ENCODE measurements at places on chromosomes 12 and 14.

DNA sequence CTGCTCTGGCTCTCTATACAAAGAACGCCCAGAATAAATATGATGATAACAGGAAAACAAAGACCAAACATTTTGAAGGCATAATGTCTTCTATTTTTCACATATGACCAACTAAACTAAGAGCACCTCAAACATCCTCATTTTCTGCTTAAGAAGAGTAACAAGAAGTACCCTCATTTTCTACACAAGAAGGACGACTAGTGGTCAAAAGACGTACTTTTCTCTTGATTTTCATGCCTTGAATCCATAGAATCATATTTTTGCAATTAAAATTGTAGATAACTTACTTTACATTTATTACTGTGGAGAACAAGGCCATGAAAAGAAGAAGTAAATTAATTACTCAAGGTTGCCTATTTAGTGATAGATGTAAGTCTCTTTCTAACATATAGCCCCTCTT is 358.6 kb downstream of the DUSP6 start:
- DNase-seq = peak; percentile 38

- DNase-seq = no peak
Measured at GRCh38 chr12:68805592-68806120, 2.3 kb upstream of the MDM2 start.

GRCh38 chr12:47164724-47165439 is 85.1 kb upstream of the AMIGO2 start:
- peak; percentile 24 for DNase-seq

DNA sequence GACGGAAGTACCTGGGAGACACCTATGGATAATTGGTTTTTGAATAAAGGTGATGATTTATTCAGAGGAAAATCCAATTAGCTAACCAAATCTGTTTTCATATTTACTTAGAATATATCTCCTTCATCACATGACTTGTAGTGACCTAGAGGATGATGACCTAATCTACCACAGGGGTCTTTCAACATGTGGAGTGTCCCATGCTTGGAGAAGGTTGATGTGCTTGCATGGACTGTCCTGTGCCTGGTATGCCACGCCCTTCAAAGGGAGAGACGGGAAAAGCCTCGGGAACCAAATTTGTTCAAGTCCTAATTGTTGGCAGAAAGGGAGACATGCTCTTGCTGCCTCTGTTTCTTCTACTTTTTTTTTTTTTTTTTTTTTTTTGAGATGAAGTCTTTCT is 11.8 kb upstream of the PAPLN start:
- DNase-seq = no peak

GRCh38 chr14:25003537-25003936 is 46.4 kb downstream of the STXBP6 start:
- no peak for DNase-seq

GRCh38 chr14:35355981-35356841 is 48.3 kb downstream of the NFKBIA start:
- no peak for DNase-seq

DNA sequence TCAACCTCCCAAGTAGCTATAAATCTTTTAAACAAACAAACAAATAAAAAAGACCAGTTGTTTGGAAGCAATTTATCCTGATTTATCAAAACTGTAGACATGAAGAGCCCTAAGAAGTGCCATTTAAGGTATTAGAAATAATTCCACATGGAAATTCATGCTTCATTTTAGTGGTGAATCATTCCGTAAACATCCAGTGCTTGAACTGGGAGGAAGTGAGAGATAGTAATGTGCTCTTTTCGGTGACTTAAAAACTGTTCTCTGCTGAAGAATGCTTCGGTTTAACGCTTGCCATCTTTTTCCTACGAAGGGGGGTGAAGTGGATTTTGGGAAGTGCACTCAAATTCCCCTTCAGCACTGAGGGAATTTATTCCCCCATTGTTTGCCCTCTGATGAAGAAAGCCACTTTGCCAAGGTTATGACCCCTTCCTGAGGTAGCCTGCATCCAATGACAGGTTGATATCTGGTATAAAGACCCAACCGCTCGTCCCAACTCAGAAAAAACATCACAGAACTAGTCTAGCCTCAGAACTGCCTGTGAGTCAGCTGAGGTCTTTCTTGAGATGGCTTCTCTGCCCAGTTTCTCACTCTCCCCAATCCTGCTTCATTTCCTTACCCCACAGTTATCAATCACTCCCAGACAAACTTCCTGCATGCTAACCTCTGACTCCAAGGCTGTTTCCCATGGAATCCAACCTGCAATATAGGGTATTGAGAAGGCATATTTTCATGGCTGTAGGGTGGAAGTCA is 244.1 kb downstream of the AEBP2 start:
- DNase-seq = no peak

- DNase-seq = no peak
Measured at GRCh38 chr12:10165421-10165820, 6.5 kb downstream of the OLR1 start.

DNA sequence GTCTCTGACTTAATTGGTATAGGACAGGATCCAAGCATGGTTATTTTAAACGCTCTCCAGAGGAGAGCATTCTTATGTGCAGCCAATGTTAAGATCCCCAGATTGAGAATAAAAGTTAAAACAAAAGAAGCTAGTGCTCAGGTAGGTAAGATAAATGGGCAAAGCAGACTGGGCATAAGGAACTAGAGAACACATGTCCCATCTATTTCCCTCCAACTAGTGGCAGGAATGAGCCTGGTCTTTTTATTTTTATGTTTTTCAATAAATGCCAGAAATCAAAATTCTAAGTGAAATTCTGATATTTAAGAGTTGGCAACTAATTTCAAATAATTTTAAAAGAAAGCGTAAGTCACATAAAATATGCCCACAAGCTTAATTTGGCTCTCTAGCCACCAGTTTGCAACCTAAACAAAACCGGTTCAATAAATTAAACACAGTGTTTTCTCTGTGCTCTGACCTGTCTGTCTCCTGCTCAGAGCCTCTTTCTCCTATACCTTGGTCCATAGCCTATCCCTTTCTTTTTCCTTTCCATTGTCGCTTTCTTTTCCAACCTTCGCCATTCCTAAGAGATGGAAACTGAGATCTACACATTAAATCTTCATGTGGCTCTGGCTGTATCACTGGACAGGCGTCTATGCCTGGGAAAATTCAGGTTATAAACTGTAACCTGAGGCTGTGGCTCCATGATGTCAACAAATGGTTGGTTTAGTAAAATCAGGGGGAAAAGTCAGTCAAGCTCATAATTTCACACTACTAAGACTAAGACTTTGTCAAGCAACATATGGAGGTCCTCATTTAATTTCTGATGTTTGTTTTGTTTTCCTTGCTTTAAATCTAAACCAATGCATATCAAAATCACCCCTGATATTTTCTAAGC is 5.5 kb downstream of the SLC38A1 start:
- DNase-seq = no peak

- DNase-seq = peak; percentile 59
Measured at GRCh38 chr14:58752771-58753201, 115.0 kb downstream of the DACT1 start.

- peak; percentile 95 for DNase-seq
Measured at GRCh38 chr12:124939421-124940142, 25.1 kb upstream of the UBC start.

DNA sequence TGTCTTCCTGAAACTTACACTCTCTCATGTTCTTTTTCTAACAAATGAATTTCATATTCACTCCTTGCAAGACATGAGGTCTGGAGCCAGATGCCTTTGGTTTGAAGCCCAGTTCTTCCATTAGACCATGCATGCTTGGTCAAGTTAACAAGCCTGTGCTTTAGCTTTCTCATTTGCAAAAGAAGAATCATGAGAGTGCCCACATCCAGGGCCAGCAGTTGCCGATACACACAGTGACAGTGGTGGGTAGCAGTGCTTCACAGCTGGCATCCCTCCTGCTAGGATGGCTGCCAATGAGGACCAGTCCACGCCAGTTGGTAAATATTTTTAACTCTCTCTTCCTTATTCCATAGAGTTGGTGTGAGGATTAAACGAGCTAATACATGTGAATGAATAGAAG is 163.1 kb downstream of the PHLDA1 start:
- no peak for DNase-seq

DNA sequence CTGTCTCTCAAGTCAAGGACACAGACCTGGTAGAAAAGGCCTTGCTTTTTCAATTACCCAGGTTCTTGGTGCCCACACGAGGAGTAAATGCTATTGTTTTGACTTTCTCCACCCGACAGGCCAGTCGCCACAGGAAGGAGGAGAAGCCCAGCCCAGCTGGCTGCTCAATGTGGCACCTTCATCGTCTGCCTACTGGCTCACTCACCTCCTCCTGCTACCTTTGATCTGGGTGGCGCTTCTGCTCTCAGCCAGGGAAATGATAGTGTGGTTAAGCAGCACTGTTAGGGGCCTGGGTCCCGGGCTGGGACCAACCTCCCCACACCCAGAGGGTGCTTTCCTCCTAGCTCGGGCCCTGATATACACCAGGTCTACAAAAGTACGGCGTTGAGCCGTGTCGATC is 75.0 kb upstream of the FZD10 start:
- no peak for DNase-seq

DNA sequence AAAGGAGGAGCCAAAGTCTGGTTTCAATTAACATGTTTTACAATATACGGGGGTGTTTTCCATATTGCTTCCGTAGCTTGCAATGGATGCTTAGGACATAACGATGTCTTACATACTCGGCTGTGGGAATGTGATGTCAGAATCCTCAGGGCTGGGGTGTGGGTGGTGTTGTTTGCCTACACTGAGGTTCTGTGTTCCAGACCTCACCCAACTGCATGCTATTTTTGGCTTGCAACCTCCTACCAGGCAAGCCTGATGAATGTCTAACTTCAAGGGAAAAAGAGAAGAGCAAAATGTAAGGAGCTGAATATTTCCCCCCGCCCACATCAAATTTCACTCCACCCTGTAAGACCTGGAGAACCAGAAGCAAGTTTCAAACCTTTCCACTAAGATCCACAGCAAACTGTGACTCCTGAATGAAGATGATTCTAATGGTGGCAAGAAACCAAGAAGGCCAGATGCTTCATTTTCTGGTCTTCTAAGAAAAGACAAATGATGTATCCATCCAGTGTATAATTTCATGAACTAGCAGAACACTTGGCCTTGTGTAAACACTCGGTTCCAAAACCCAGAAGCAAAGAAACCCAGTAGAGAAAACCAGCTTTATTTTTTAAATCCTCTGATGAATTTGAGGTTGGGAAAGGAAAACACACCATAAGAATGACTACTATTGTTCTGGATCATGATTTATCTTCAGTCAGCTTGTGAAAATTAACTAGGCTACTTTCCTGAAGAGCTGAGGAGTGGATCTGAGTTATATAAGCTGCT is 227.9 kb downstream of the DACT1 start:
- no peak for DNase-seq

GRCh38 chr12:45421736-45422135 is 205.8 kb downstream of the ANO6 start:
- DNase-seq = no peak

- DNase-seq = no peak
Measured at GRCh38 chr12:49819786-49820185, 8.4 kb downstream of the NCKAP5L start.

DNA sequence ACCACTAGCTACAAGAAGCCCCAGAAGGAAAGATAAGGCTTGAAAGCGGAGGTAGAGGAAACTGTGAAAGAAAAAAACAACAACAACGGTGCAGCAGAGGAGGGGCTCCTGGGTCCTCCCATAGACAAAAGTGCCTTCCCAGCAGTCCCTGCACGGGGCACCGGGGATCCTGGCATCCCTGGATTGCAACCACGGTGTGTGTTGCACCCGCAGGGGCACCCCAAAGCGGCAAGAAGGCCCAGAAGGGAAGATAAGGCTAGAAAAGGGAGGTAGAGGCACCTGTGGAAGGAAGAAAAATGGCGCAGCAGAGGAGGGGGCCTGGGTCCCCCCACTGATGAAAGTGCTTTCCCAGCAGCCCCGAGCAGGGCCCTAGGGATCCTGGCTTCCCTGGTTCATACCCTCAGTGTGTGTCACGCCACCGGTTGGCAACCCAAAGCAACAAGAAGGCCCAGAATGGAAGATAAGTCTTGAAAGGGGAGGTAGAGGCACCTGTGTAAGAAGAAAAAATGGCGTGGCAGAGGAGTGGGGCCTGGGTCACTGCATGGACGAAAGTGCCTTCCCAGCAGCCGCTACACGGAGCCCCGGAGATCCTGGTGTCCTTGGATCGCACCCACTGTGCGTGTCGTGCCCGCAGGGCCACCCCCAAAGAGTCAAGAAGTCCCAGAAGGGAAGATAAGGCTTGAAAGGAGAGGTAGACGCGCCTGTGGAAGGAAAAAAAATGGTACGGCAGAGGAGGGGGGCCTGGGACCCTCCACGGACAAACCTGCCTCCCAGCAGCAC is 281.0 kb downstream of the ALG10 start:
- no peak for DNase-seq

- no peak for DNase-seq
Measured at GRCh38 chr12:42828836-42829235, 239.3 kb upstream of the PRICKLE1 start.

GRCh38 chr12:32080435-32080834 is 26.2 kb upstream of the BICD1 start:
- no peak for DNase-seq

GRCh38 chr12:3097186-3097804 is 20.1 kb downstream of the TSPAN9 start:
- peak; percentile 75 for DNase-seq

GRCh38 chr12:116624516-116624915 is 65.3 kb downstream of the MAP1LC3B2 start:
- no peak for DNase-seq

DNA sequence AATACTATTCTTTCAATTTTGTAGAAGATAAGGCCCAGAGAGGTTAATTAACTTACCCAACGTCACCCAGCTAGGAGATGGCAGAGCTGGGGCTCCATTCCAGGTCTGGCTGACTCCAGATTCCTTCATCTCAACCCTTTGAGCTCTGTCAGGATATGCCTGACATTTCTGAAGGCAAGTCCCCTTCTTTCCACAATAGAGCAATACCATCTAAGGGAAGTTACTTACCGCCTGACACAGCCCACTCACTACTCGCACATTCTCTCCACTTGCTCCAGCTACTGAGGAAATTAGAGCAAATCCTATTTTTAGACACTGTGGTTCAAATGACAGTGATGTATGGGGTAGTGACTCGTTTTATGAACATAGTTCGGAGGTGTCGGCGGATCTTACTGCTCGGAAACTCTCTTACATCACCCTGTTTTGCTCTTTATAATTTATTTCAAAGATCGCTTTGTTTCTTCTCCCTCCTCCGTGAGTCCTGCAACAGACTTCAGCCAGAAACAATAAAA is 2.0 kb upstream of the WSCD2 start:
- DNase-seq = no peak

- no peak for DNase-seq
Measured at GRCh38 chr14:66975251-66975650, 214.0 kb upstream of the GARIN2 start.

GRCh38 chr14:31854508-31855075 is 222.5 kb upstream of the ARHGAP5 start:
- no peak for DNase-seq

GRCh38 chr14:106681568-106681967 is 1155.2 kb downstream of the TMEM121 start:
- no peak for DNase-seq

All from hematopoietic multipotent progenitor cell treated with erythropoietin and hydrocortisone succinate and interleukin-3 and kit ligand, for 8 days (in vitro differentiated cells).